Bone marrow (tissue), 2 donors: ENCODE measurements at places on chromosomes 7 and 10.

- DNase-seq: no peak
Observed at GRCh38 chr7:149633976-149634945, 136.7 kb upstream of the ZNF746 start.

DNA sequence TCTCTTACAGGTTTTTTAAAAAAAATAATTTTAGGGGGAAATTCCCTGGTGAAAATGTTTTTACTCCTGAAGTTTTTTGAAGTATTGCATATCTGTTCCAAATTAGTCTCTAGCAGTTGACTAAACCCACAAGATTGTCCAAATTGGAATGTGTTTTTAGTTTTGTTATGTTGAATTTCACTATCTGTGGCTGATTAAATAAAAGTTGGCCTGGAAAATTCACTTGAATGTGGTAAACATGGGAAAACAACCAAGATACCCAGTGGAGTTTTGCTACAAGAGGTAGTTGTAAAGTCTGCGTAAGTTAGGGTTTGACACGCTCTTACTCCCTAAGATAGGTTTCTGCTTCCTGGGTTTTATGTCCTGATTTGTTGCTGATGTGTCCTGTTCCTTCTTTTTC, 3.3 kb downstream of the TSGA13 start:
- no peak for DNase-seq

DNA sequence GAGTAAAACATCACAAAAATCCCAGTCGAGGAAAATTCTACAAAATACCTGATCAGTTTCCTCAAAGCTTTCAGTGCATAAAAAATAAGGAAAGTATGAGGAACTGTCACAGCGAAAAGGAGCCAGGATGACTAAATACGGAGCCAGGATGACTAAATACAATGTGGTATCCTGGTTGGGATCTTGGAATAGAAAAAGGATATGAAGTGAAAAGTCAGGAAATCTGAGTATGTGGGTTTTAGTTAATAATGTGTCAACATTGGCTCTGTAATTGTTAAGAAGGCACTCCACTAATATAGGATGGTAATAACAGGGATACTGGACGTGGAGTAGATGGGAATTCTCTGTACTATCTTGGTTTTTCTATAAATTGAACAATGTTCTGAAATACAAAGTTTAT, 175.5 kb downstream of the SUGCT start:
- no peak for DNase-seq

DNA sequence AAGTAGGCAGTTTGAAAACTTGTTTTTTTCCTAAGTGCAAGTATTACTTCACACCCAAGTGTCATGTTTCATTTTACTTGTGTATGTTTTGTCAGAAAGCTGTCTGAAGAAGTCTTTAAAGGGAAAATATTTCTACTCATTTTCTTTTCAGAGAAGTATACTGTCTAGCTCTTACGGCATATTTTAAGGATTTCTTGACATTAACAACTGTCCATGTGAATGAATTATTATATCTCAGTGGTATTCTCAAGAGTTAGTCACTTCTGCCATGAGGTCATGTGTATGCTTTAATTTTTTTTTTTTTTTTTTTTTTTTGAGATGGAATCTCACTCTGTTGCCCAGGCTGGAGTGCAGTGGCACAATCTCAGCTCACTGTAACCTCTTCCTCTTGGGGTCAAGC, 229.5 kb downstream of the BICC1 start:
- no peak for DNase-seq

- no peak for DNase-seq
Observed at GRCh38 chr10:117550599-117551329, 8.2 kb downstream of the EMX2 start.

GRCh38 chr10:123287594-123288247, 133.5 kb downstream of the BUB3 start:
- DNase-seq: no peak

- no peak for DNase-seq
Observed at GRCh38 chr10:59006511-59007306, 169.7 kb upstream of the PHYHIPL start.

DNA sequence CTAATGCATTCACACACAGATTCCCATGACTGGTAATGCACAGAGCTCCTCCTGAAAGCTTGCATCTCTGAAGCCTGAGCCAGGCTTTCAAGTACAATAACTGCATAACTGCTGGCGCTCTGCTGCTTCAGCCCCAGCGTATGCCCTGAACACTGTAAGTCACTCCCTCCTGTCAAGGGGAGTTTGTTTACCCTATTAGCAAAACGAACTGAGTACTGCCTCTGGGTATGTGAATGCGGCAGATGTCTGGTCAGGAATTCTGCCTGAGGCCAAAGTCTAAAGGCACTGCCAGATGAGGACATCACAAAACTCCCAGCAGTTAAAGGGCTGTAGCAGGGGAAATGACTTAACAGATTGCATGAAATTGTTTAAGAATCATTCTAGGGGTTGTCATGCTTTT, 97.7 kb downstream of the NRCAM start:
- DNase-seq: no peak

GRCh38 chr10:126895214-126895781, 9.9 kb upstream of the DOCK1 start:
- DNase-seq: no peak

DNA sequence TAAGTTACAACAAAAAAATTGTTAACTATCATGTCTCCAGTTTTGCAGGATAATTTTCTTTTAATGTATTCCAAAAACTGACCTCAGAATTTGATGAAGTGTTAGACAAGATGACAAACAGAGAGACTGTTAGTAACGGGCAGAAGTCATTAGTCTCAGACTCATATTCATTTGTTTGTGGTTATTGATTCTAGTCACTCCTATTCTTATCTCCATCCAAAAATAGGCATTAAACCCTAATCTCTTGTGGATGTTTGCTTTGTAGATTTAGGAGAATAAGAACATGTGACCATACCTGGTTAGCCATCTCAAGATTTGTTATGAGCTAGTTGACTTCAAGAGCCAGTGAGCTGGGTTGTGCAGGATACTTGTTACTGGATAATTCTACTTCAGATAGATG, 261.1 kb downstream of the AUTS2 start:
- DNase-seq: no peak

- no peak for DNase-seq
Observed at GRCh38 chr10:14062528-14063260, 268.0 kb downstream of the FRMD4A start.

DNA sequence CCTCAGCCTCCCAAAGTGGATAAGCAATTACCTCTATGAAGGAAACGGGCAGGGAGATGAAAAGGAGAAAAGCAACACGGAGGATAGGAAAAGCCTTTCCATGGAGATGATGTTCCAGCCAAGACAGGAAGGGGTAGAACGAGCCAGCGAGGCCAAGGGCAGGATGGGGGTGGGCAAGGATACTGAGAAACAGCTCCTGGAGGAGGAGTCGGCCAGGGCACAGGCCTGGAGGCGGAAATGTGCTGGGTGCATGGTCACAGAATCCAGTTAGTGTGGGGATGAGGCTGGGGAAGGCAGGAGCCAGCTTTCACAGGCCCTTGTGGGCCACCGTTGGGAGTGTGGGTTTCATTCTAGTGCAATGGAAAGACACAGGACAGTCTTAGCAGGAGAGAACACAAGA, 162.6 kb downstream of the JAZF1 start:
- DNase-seq: no peak

- no peak for DNase-seq
Observed at GRCh38 chr10:77313066-77313750, 324.4 kb downstream of the KCNMA1 start.

GRCh38 chr10:32227802-32228201, 119.2 kb downstream of the EPC1 start:
- no peak for DNase-seq

GRCh38 chr7:98105942-98106544, 619 bp upstream of the LMTK2 start:
- no peak for DNase-seq

DNA sequence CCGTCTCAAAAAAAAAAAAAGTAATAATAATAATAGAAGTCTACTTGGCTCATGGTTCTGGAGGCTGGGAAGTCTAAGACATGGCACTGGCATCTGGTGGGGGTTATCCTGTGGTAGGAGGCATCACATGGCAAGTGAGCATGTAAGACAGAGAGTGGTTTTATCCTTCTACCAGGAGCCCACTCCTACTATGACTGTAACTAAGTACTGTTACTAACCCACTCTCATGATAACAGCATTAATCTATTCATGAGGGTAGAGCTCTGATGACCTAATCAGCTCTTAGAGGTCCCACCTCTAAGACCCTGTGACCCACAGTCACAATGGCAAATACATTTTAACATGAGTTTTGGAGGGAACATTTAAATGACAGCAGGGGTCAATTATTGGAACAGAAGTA, 43.3 kb upstream of the NRF1 start:
- no peak for DNase-seq

DNA sequence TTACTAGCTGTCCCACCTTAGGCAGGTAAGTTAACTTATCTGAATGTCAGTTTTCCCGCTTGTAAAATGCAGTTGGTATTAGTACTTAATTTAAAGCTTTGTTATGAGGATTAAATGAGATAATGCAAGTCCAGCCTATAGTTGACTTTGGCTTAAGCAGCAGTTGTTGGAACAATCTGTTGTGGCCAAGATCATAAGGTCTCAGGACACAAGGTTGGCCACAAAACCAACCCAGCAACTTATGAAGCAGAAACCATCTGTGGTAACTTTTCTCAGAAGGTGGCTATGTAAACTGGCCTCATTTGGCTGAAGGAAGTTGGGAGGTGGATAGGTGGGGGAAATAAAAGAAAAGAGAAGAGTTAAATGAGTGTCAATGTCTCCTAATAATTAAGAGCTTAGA, 29.4 kb downstream of the ENTPD1 start:
- no peak for DNase-seq

GRCh38 chr7:36264913-36265516, 112.0 kb downstream of the EEPD1 start:
- no peak for DNase-seq

- DNase-seq: no peak
Observed at GRCh38 chr7:102387064-102387463, 9.1 kb upstream of the PRKRIP1 start.

- DNase-seq: no peak
Observed at GRCh38 chr7:81924494-81924893, 154.6 kb upstream of the HGF start.

GRCh38 chr10:91745090-91745831, 53.0 kb upstream of the TNKS2 start:
- DNase-seq: no peak

- no peak for DNase-seq
Observed at GRCh38 chr10:3008518-3009195, 58.7 kb upstream of the PFKP start.

GRCh38 chr7:42734568-42734967, 177.3 kb downstream of the C7orf25 start:
- no peak for DNase-seq

DNA sequence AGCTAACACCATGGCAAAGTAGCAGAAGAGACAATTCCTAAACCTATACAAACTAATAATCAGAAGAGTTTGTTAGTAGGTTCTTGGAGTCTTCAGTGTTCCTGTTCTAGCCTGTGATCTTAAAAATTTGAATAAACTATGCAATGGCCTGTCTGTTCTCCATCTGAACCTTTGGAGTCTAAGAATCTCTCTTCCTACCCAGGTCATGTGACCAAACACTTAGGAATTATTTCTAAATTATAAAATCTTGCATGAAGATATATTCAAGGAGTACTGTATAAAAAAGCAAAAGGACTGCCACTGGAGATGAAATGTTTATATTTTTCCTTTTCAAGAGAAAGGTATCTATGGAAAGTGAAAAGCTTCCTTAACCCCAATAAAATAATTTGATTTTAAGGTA, 2.4 kb downstream of the MKI67 start:
- no peak for DNase-seq

GRCh38 chr7:122260336-122260735, 44.2 kb downstream of the FEZF1 start:
- no peak for DNase-seq

- no peak for DNase-seq
Observed at GRCh38 chr10:122861711-122862161, 16.1 kb upstream of the CUZD1 start.

GRCh38 chr10:82813856-82814255, 938.9 kb downstream of the NRG3 start:
- no peak for DNase-seq

DNA sequence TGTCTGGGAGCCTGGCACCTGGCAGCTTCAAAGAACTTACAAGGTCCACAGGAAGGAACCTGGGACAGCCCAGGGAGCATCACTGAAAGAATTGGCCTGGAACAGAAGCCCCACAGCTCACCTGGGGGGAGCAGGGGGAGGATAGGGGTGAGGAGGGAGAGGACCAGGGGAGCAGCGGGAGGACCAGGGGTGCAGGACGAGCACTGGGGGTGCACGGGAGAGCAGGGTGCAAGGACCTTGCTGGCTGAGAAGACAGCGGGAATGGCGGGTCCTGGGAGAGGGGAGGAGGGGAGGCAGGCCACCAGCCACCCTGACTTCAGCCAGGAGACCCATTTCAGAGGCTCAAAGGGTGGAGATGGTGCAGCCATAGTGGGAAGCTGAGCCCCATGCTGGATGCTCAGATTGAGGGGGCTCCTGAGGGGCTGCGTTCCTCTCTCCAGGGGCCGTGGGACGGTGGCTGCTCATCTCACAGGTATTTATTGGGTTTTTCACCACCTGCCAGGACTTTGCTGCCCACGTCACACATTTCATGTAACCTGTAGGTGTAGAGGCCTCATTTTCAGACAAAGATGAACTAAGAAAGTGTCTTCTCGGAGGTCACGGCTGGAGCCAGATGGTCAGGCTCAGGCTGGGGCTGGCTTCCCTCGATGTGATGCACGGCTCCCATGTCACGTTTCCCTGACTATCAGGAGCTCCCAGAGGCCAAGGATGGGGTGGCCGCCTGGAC, 110.1 kb downstream of the WDR37 start:
- DNase-seq: no peak

DNA sequence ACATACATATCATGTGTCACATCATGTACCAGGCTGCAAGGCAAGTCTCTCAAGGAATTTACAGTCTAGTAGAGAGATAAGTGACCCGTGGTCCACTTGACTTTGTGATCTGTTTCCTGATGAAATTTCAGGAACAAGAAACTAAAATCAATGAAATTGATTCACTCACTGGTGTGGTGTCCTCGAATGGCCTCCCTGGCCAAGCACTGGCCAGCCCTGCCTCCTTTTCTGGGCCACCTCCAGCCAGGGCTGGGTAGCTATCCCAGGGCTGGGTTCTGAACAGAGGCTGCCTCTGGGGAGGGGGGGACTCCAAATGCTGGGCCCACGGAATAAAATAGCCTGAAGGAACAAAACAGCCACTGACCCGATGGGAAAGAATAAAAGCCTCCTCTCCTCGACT, 182.2 kb downstream of the HERPUD2 start:
- no peak for DNase-seq

DNA sequence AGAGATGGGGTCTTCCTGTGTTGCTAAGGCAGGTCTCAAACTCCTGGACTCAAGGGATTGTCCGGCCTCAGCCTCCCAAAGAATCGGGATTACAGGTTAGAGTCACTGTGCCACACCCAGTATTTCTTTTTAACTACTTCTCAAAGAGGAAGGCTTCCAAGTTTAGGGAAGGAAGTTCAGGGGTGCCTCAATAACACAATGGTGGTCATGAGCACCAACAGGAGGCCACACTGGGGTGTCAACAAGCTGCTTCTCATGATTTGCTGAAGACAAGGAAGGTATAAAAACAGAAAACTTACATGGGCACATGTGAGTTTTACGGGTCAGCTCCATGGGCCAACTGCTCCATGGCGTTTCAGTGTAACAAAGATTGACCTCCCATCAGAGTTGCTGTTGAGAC, 160.5 kb downstream of the TNS3 start:
- DNase-seq: no peak

GRCh38 chr7:35286422-35286821, 32.5 kb upstream of the TBX20 start:
- DNase-seq: no peak
